Foreskin keratinocyte (primary cell): ENCODE measurements at places on chromosomes 11 and 22. TPM values are rescaled to one million over a fixed set of nuclear protein-coding genes. Genes with fewer than 3 reads are reported as not detected.

Gene SLC25A18
- total RNA-seq: not detected in 2 replicates

Gene LRRC10B
- total RNA-seq: 0.07 TPM in 1 of 2 replicates, not detected in the other

Gene SDF2L1
- 65.4 and 72.1 TPM in 2 replicates for total RNA-seq

Gene OR52E8
- not detected in 2 replicates for total RNA-seq

Gene NFAM1
- not detected in 2 replicates for total RNA-seq

Gene RPL27A
- total RNA-seq: 1,979 and 2,135 TPM in 2 replicates

Gene HIRA
- total RNA-seq: 27.8 and 28.1 TPM in 2 replicates

Gene GUCY1A2
- not detected in 2 replicates for total RNA-seq

Gene C11orf54
- total RNA-seq: 4.4 and 5.7 TPM in 2 replicates
